NCI-H2171 treated with DMSO at 0.1 percent for 48 hours (cell line): ENCODE measurements at places on chromosomes 2 and 18.

- DNase-seq = no peak
Measured at GRCh38 chr2:200469708-200470211, 40.1 kb downstream of the KCTD18 start.

GRCh38 chr2:38600242-38600891 lies 2.4 kb downstream of the HNRNPLL start:
- no peak for DNase-seq

- DNase-seq = no peak
Measured at GRCh38 chr2:509888-510287, 167.3 kb downstream of the TMEM18 start.

GRCh38 chr18:52288403-52289004 lies 51.5 kb upstream of the DCC start:
- peak; percentile 10 for DNase-seq
